ENCODE measurements at places on chromosomes 12 and 14.

GRCh38 chr14:104876251-104876699 lies 11.2 kb downstream of the CEP170B start:
- DNase-seq = peak; percentile 13

DNA sequence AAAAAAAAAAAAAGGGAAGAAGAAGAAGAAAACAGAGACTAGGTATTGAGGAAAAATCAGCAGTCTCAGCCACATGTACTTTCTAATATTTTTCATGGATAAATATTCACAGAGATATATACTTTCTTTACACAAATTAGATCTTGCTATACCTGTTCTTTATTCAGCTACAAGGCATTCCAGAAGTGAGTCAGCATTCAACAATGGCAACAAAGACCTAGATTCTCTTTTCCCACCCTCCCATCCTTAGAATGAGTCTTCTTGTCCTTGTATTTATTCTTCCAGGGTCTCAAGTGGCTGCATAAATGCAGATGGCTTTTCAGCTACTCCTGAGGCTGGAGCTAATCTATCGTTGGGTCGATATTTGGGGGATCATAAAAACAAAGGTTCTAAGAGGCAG lies 93.0 kb downstream of the NT5DC3 start:
- no peak for DNase-seq

DNA sequence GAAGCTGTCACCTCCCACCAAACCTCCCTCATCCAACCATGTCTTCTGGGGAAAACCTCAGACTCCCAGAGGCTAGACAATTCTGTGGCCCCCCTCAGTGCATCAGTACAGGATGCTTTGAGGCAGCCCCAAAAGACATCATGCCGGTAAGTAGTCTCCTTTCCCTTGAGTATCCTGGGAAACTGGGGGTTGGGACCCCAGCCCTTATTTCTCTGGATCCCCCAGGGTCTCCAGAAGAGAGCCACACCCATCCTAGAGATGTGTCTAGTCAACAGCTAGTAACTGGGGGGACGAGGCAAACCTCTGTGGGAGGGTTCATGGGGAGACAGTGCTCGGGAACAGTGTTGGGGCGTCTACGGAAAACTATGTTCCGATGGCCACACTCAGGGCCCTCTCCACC lies 974.2 kb upstream of the TMEM132C start:
- no peak for DNase-seq

- DNase-seq = peak; percentile 27
These were observed 202.8 kb upstream of the PELI2 start for GRCh38 chr14:55915456-55915855.

DNA sequence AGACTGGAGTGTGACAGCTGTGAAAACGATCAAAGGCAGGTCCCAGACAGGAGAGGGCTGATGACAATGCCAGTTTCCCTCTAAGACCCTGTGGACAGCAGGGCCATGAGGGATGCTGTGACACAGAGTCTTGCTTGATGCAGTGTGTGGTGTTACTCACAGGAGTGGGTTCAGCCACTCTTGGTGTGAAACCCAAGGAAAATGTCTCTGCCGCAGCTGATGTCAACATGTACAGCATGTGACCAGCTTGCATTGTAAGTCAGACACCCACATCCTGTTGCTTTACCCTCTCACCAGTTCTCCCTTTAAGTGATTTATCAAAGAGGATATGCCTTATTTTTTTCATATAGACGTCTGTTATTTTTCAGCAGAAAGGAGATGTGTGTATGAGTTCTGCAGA lies 268.6 kb downstream of the BTG1 start:
- DNase-seq = peak; percentile 38

- DNase-seq = no peak
These were observed 6.2 kb downstream of the NCOR2 start for GRCh38 chr12:124561231-124561630.

- DNase-seq = no peak
These were observed 82.4 kb downstream of the SLC5A8 start for GRCh38 chr12:101127521-101128219.

- DNase-seq = peak; percentile 59
These were observed 115.2 kb downstream of the PRICKLE1 start for GRCh38 chr12:42474391-42474790.

Measured in fibroblast of upper back skin (primary cell).